ENCODE measurements at places on chromosomes 6 and 20. TPM values are rescaled to one million over a fixed set of nuclear protein-coding genes. Genes with fewer than 3 reads are reported as not detected.

DNA sequence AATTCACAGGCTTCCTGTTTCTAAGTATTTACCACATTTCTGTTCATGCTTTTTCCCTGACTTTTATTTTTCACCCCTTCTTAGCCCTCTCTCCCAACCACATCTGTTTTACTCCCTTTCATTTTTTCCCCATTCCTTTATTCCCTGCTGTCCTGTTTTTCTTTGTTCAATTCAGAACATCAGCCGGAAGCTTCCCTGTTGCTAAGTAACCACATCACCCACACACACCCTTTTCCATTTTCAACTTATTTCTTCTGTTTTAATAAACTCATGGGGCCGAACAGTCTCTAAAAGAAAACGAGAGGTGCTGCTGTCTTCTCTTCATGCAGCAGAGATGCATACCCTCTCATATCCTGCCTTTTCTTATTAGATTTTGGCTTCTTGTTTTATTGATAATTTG, 53.5 kb upstream of the CEP85L start:
- H3K27me3 ChIP-seq, result no peaks in the 10 kb centered on the region
- peak overlapping the region; percentile 30 for H3K4me3 ChIP-seq
- peak overlapping the region; percentile 91 for H3K27ac ChIP-seq
- no peak for DNase-seq
- peaks cover 68% of the 10 kb centered on the region for H3K4me1 ChIP-seq

GRCh38 chr20:64161356-64162238, 2.7 kb upstream of the MYT1 start:
- H3K4me3 ChIP-seq, result no peak overlapping the region
- no peaks in the 10 kb centered on the region for H3K36me3 ChIP-seq
- H3K27me3 ChIP-seq, result peaks cover 54% of the 10 kb centered on the region

GRCh38 chr6:139881236-139881635, 506.8 kb upstream of the CITED2 start:
- H3K4me1 ChIP-seq, result peaks cover 2% of the 10 kb centered on the region
- no peak overlapping the region for H3K4me3 ChIP-seq
- H3K27ac ChIP-seq, result no peak overlapping the region
- H3K27me3 ChIP-seq, result peaks cover 2% of the 10 kb centered on the region
- DNase-seq, result no peak
- H3K36me3 ChIP-seq, result no peaks in the 10 kb centered on the region

RBPJL gene
- total RNA-seq, result not detected

SLC17A3 gene
- 0.33 TPM for total RNA-seq

Data from activated CD4-positive, alpha-beta T cell treated with anti-CD3 and anti-CD28 coated beads for 36 hours (primary cell).